Mammary epithelial cell (primary cell): ENCODE measurements at places on chromosomes 2 and 18. TPM values are rescaled to one million over a fixed set of nuclear protein-coding genes. Genes with fewer than 3 reads are reported as not detected.

- no peak for DNase-seq
Observed at GRCh38 chr2:39550701-39551285, 113.7 kb upstream of the MAP4K3 start.

GRCh38 chr2:71721669-71722068 is 268.3 kb downstream of the DYSF start:
- no peak for DNase-seq

- no peak for DNase-seq
Observed at GRCh38 chr18:72181241-72181764, 362.8 kb downstream of the CBLN2 start.

DNA sequence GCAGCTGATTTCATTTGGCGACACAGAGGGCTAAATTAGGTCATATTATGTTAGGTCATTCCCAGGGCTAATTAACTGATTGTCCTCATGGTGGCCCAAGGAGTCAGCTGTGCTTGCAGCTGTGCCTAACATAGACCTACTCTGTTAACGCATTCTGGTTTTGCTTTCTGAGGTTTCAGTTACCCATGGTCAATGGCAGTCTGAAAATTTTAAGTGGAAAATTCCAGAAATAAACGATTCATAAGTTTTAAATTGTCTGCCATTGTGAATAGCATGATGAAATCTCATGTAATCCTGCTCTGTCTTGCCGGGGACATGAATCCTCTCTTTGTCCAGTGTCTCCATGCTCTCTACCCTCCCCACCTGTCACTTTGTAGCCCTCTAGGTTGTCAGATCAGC is 168.7 kb downstream of the KCNS3 start:
- no peak for DNase-seq

DNA sequence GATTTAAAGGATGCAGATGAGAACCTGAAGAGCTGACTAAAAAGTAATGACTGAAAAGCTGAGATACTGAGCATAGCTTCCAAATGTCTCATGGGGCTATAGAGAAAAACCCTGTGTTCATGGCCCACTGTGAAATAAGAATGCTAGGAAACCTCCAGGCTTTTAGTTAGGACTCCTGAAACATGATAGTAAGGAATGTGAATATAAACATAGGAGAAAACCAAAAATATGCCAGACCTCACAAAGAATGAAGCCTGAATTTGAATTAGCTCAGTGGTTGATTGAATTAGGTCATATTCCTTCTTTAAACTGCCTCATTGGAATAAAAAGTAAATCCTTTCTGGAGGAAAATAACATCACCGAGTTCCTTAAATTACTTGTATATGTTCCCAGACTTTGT is 194.5 kb upstream of the NXPH2 start:
- DNase-seq, result no peak

DNA sequence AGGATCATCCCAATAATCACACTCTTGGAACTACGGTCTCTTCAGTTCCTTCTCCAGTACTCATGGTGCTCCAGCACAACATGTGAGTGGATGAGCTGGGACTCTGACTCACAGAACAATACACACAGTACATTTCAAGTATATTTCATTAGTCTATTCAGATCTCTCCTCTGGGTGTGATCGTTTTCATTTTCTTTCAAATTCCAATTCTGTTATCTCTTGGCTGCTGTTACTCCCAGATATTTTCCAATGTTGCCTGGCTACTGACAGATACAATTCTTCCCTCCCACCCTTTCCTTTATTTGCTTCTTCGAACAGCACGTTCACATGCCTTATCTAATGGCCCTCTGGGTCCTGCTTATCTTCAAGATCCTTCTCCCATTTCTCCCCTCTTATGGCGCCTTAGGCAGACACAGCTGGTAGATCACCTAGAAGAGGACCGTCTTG is 216.0 kb downstream of the ACKR3 start:
- DNase-seq, result no peak

DNA sequence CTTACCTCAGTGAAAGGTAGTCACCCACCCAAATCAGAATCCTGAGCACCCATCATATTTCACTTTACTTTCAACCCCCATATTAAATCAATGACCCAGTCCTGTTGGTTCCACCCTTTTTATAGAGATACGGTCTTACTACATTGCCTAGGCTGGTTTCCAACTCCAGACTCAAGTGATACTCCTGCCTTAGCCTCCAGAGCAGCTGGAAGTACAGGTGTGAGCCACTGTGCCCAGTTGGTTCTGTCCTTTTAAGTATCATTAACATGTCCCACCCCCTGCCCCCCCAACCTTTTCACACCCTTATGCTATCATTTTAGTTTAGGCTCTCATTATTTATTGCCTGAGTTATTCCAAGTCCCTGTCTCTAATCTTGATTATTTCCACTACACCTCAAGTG is 28.7 kb downstream of the MSH6 start:
- no peak for DNase-seq

GRCh38 chr2:33730193-33730592 is 131.1 kb upstream of the FAM98A start:
- no peak for DNase-seq

DNA sequence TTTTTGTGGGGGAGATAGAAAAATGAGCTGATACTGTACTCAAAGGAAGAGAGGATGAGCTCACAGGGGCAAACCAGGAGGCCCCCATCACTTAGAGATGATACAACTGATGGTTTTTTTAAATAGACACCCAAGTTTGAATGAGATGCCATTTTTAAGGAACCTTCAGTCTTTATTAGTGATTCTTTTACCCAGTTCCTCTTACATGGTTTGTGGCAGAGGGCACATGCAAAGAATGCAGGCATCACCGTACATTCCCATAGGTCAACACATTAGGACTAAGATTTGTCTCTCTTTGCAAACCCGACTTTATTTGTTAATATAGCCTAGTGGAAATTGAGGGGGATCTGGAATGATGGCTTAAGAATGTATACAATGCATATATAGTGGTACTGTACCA is 250.9 kb downstream of the ASXL3 start:
- no peak for DNase-seq

DNA sequence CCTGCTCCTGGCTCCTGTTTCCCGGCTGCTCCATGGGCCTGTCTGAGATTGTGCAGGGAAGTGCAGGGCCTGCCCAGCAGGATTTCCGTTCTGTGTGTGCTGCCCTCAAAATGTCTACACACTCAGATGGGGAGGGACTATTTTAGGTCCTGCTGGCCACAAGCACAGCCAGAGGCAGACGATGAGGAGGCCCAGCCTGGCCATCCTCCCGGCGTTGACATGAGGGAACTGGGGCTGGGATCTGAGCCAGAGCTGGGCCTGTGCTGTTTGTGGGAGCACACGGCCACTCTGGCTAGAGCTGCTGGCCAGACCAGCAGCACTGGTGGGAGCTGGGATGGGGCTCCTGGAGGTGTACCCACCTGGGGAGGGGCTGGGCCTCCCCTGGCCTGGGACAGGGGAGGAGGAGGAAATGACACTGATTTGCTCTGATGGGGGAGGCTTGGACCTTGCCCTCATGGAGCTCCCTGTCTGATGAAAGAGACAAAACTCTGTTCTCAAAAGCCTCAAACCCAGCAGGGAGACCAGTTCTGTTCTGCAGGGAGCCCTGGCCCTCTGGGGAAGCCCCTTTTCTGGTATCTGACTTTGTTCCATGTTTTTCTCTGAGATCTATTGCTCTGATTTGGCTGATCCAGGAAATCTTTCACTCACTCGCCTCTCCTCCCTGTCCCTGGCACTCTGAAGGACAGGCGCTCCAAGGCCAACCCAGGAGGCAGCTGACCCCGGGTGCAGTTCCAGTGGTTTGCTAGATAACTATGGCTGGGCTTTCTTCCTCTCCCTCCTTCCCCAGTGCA is 161.8 kb downstream of the DYSF start:
- DNase-seq, result no peak

DNA sequence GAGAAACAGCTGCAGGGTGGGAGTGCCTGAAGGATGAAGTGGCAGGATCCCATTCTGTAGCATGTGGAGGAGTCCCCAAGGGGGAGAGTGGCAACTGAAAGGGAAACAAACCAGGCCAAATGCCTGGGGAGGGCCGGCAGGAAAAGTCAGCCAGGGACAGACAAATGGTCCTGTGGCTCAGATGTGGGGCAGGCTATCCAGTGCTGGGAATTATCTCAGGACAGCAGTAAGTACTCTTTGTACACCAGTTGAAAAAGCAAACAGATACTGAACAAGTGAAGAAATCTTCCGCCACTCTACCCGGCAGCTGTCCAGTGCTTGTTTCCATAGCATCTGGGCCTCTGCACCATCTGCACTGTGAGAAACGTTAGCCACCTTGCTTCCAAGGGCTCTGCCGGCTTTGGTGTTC is 408.9 kb downstream of the LRATD1 start:
- DNase-seq, result no peak

- no peak for DNase-seq
Observed at GRCh38 chr2:109554758-109555157, 59.0 kb downstream of the SEPTIN10 start.

DNA sequence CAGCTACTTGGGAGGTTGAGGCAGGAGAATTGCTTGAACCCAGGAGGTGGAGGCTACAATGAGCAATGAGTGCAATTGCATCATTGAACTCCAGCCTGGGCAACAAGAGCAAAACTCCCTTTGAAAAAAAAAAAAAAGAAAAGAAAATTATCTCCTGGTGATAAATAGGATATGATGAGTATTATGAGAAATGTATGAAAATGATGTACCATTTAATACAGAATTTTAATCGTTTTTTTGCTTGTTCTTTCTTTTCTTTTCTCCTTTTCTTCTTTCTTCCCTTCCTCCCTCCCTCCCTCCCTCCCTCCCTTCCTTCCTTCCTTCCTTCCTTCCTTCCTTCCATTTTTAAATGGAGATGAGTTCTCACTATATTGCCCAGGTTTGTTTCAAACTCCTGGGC is 40.4 kb downstream of the TTC27 start:
- no peak for DNase-seq

GRCh38 chr2:227450311-227450841 is 21.6 kb upstream of the AGFG1 start:
- no peak for DNase-seq

GRCh38 chr2:86453836-86454235 is 12.7 kb downstream of the KDM3A start:
- peak; percentile 79 for DNase-seq

DNA sequence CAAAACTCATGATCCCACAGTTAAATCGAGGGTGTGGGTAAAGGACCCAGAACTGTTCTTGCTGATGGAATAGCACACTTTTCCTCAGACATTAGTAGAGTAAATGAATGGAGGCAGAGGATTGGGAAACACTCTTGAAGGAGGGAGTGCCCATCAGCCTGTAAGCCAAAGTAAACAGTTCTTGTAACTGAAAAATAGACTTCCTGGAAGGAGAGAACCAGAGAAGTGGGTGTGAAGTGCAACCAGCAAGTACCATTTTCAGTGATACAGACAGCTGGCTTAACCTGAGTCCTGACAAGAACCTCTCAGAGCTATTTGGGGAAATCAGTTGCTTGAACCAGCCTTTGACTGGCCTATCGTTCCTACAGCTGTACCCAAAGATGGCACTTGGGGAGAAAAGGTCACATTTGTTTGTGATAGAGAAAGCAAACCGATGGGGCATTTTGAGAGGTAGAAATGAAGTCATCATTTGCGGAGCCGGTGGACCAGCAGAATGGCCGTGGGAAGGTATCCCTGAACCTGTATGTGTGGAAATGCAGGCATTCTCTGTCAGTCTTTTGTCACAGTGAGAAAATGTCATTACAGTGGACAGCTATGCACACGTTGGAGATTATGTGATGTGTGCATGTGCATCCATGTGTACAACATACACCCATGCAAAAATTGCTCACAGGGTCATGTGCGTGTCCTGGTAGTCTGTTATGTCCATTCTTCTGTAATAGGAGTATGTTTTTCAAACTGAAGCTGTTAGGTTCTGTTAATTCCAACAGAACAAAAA is 17.8 kb downstream of the CRIM1 start:
- DNase-seq, result peak; percentile 65

The NT5C1B gene
- not detected for polyA plus RNA-seq

The IL1RL1 gene
- polyA plus RNA-seq, result 0.09 TPM
